ENCODE measurements at places on chromosomes 2 and 18.

DNA sequence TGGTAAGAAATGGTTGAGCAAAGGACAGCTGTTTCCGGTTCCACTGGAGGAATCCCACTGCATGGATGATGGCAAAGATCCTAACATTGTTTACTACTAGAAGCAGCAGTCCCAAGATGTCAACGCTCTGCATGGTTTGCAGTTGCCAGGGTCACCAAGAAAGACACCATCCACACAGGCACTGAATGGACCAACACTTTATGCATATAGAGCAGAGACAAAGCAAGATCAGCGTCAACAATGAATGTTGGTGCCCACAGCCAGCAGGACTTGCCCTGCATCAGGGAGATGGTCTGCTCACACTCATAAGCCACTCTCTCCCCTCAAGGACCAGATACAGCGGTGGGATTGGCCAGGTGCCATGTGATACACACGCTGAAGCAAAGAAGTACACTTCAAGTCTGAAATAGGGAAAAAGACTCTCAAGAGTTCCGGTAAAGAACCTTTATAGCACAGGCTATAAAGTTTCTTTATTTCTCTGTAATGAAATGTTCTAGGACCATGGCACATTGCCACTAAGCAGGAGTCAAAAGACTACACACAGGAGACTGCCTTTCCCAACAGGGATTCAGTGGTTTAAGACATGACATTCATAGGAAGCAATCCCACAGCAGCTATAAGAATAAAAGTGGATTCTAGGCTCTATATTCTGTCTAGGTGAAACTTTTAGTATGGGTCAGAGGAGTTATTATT is 133.2 kb upstream of the EPHA4 start:
- DNase-seq, result no peak

DNA sequence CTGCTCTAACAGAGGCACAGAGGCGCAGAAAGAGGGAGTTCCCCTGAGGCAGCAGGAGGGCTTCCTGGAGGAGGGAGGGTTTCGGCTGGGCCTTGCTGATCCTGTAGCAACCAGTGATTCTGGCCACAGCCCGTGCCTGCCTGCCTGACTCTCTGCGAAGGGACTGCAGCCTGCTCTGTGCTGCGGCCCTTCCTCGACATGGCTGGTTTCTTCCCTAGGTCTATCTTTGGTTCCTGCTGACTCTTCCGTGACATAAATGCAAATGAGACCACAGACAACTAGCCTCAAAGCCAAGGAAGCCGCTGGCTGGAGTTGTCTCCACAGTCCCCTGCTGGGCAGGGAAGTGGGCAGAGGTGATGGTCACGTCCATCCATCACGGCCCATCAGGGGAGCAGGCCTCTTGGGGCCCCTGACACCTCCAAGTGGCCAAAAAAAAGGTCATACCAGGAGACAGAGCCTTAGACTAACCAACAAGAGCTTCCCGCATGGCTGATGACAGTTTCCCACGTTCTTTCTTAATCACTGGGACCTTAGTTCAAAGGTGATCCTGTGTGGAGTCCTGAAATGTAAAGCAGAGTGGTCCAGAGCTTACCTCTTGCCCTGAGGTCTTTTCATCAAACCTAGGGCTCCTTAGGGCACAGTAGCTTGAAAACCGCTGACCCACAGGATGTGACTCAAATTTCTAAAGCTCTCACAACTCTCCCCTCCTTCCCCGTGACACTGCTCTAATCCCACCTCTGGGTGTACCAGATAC is 55.3 kb downstream of the HS1BP3 start:
- DNase-seq, result no peak

GRCh38 chr2:1803217-1804110 is 59.1 kb upstream of the PXDN start:
- no peak for DNase-seq

GRCh38 chr2:86039178-86039962 is 66.3 kb downstream of the POLR1A start:
- DNase-seq, result no peak

DNA sequence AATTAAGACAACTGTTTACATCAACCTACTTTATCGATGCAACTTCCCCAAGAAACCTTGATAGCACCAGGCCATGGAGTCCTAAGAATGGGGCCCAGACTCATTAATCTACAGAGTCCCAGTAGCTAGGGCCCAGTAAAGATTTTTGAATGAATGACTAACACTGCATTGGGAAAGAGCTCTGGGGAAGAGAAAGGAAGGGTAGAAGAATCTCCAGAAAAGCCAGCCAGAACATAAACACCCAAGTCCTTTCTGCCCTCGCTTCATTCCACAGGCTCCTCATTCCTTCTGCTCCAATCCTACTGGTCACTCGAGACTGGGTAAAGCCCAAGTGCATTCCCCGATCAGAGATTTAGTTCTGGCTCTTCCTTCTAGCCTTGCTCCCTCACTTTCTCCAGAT is 44.3 kb downstream of the CYRIA start:
- DNase-seq, result no peak

All from NCI-H1436 (cell line).